A549 treated with CpdA at 1 μM for 4 hours (cell line): ENCODE measurements at places on chromosomes 6 and 20. TPM values are rescaled to one million over a fixed set of nuclear protein-coding genes. Genes with fewer than 3 reads are reported as not detected.

Gene KHDRBS2
- not detected in 5 replicates for total RNA-seq

Gene FAM209A
- 0.17 to 0.59 TPM (median 0.40 TPM) in 3 of 5 replicates, not detected in the others for total RNA-seq

Gene DEFB110
- not detected in 5 replicates for total RNA-seq

Gene KCNK16
- total RNA-seq, result not detected in 5 replicates

Gene PTCRA
- total RNA-seq, result not detected in 5 replicates
